Midbrain (tissue), 1 donor: ENCODE measurements at places on chromosomes 6 and 20.

GRCh38 chr6:138662471-138662870 lies 111.1 kb upstream of the CCDC28A start:
- DNase-seq, result no peak

- peak; percentile 81 for DNase-seq
Measured at GRCh38 chr6:161374971-161375873, 101.4 kb upstream of the AGPAT4 start.

DNA sequence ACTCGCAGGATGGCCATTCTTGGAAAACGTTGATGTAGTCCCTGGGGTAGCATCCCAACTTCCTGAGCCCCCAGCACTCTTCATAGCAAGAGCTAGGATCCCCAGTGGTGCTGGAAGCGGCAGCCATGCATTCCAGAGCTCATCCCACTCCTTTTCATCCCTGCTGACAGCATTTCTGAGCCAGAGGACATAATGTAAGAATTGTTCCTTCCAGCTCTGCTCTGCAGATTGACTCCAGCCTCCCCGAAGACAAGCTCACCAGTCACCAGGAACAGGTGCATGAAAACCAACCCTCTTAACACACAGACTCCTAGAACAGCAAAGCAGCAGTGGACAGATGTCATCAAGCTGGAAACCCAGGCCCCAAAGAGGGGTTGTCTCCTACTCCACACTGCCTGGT lies 3.8 kb downstream of the SLC13A3 start:
- peak; percentile 42 for DNase-seq

DNA sequence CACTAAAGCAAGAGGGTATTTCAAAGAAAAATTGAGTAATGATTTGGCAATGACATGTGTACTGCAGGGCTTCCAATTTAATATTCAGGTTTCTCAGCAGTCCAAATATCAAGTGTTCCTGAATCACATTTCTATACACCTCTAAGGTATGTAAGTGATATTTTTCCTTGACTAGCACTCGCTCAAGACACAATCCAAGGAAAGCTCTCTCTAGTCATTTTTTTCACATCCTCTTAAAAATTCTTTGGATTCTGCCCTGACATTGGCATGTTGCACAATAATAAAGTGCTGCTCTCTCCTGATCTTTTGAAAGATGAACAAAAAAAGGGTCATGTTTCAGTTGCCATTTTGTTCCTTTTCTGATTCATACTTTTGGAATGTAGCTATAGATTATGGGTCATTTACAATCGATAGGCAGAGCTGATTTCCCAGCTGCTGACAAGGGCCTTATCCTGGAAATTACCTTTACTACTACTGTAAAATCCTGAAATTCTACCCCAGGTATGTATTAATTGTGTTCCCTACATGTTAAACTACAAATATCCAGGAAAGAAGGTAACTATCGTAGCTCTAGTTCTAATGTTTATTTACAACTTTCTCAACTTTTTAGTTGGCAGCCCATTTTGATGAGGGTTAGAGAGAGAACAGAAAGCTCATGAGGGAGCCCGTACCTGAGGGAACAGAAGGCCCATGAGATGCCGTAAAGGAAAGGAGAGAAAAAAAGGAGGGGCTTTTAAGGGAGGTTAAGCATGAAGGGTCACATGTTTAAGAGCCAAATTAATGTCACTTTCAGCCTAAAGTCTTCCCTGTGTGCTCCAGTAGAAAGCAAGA lies 22.2 kb upstream of the ADGRG6 start:
- no peak for DNase-seq

- no peak for DNase-seq
Measured at GRCh38 chr6:81609736-81610135, 142.7 kb downstream of the TENT5A start.

DNA sequence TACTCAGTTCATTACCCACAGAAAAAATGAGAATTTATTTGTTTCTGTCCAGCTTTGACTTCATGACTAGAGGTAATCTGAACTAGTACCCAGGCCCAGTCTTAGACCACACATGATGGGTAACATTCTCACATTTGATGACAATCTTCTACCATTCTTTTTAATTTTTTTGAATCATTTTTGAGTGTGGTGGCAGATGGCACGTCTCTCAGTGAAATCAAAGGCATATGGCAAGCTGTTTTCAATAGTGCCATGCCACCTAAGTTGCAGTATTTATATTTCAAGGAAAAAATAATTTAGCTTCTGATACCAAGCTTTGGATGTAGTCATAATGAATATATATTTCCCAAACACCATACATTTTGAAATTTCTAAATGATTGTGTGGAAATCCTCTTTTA lies 88.8 kb upstream of the HS3ST5 start:
- DNase-seq, result no peak

GRCh38 chr20:20462185-20462584 lies 94.3 kb downstream of the INSM1 start:
- DNase-seq, result no peak

GRCh38 chr6:82144852-82145340 lies 102.6 kb downstream of the IBTK start:
- DNase-seq, result peak; percentile 11

GRCh38 chr6:132741281-132741680 lies 16.4 kb downstream of the VNN2 start:
- DNase-seq, result no peak

GRCh38 chr6:31627690-31628287 lies 7.3 kb downstream of the PRRC2A start:
- DNase-seq, result no peak

DNA sequence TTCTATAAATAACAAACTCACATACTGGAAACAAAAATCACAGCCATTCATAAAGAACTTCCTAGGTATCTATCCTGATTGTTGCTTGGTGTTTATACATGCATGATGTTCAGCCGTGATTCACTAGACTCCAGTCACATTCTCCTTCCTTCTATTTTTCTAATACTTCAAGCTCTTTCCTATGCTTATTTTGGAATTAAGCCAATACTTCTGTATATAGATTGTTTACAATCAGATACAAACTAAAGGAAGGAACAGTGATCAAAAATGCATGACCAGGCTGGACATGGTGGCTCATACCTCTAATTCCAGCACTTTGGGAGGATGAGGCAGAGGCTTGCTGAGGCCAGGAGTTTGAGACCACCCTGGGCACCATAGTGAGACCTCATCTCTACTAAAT lies 377.5 kb upstream of the IRAK1BP1 start:
- no peak for DNase-seq

- no peak for DNase-seq
Measured at GRCh38 chr6:168212362-168212761, 107.2 kb downstream of the DACT2 start.

DNA sequence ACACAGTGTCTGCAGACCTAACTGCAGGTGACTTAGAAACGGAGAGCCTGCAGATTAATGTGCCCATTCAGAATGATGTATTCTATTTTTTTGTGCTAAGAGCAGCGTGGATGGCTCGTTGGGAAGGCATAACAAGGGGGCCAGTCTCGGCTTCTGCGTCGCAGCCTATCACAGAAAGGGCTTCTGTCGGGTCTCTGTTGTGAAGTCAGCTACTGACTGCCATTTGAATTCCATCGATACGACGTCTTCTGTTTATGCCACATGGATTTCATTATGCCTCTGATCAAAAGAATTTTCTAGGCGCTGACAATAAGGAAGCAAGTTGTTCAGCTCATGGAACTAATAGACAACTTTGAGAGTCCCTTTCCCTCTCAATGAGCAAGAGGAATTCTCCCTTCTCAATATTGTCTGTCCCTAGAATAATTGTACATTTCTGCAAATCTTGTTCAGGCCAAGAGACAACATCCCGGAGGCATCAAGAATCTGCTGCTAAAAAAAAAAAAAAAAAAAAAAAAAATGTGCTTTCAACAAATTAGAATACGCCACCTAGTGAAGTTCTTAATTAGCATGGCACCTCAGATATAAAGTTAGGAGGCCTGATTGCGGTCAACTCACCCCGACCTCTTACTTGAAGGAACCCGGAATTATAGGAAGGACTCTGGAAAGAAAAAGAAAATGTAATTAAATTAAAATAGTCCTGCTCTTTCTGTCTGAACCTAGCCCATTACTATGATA lies 223.9 kb downstream of the TSHZ2 start:
- no peak for DNase-seq

DNA sequence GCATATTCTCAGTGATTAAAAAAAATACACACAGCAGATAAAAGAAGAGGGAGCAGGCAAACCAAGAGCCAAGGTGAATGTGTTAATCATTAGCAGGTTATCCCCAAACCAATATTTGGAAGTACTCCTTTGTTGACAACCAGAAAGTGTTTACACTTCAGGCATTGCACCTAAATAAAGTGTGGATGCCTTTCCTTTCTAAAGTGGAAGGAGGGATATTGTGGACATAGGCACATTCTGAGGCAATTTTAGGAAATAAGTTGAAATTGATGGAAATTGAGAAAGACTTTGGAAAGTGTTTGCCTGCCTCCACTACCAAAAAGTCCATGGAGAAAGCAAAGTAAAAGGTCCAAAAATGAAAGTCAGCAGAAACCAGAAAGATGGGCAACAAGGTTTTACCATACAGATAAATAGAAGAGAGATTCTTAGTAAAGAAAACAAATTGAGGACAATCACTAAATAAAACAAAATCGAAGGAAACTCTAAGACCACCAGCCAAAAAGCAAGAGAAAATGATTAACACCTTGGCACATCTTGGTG lies 22.9 kb downstream of the SLC17A2 start:
- DNase-seq, result no peak

GRCh38 chr6:141313986-141314385 lies 818.7 kb upstream of the GJE1 start:
- DNase-seq, result no peak
